ENCODE measurements at places on chromosomes 2 and 18.

- no peak for DNase-seq
Measured at GRCh38 chr2:20917719-20918572, 95.0 kb upstream of the LDAH start.

GRCh38 chr2:167940734-167941507, 306.5 kb downstream of the STK39 start:
- DNase-seq = no peak

DNA sequence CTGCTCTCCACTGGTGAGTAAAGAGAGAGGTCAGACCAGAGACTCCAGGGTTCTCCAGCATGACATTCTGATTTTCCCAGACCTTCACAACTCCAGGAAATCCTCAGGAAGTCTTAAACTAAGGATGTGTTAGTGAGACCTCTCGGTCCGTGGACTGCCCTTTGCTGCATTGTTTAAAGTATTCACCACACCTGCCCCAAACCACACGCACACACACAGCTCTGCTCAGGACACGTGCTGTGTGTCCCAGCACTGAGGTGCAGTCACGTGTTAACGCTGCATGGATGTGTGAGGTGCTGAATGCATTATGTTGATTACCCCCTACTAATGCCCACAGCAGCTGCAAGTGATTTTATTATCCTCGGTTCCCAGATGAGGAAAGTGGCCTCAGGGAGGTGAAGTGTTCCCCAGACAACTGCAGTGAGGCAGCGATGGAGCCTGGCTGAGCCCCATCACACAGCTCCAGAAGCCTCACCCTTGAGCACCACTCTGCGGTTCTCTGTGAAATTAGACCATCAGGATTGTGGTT, 68.4 kb downstream of the TRAPPC12 start:
- no peak for DNase-seq

GRCh38 chr2:107627164-107627563, 199.5 kb upstream of the RGPD4 start:
- DNase-seq = no peak

DNA sequence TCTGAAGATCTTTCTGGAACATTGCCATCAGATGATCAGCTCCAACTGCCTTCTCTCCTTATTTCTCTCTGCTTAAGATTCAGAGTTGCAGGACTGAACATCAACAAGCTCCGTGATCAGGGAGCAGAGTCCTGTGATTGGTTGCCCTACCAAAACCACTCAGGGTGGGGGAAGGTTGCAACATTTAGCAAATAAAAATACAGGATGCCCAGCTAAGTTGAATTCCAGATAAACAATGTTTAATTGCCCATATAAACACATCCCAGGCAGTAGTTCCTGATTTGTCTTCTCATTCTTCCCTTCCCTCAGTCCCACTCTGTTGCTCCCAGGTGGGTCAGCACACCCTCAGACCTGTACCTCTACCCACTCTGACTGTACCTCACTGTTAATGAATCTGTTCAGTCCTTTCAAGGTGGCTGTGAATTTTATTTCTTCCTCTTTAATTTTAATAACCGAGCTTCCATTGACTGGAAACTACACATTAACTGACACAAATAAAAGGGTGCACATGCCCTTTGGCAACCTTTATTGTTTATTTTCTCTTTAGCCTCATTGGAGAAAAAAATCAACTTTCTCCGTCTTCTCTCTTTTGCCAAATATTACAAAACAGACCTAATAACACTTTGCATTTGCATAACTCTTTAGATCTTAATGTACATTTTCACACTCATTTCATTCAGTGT, 167.1 kb upstream of the PKDCC start:
- no peak for DNase-seq

GRCh38 chr2:61443342-61444041, 27.4 kb downstream of the USP34 start:
- DNase-seq = no peak

DNA sequence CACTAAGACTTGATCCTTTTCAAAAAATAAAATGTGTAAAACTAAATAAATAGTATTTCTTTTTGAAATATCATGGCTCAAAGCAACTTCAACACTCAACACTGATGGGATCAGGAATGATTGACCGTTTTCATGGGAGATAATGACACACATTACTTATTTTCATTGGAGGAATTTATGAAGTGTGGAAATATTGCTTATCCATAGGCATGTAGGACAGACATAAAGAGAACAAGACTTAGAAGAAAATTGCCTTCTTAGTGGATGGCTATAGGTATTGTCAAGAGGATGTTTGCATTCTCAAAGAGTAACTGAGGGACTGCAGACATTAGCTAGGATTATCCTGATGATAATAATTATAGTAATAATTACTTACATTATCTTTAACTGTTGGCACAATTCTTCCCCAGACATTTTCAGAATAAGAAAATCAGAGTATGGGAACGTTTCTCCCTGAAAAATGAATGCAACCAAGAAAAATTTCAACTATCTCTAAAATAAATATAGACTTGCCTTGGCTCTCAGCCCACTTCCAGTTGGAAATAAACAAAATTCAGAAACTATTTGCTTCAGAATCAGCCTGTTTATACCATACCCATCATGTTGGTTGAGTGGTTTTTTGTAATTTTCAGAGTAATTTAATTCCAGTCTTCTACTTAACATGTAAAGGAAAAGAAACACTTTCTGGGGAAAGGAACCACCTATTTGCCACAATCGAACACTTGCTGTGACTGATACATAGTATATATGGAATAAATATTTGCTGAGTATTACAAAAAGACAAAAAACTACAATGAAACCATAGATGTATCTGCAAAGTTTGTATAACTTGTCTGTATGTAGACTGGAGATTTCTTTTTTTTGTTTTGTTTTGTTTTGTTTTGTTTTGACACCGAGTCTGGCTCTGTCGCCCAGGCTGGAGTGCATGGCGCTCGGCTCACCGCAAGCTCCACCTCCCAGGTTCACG, 165.7 kb downstream of the TMX3 start:
- no peak for DNase-seq

GRCh38 chr2:237625216-237625705, 2.1 kb upstream of the LRRFIP1 start:
- no peak for DNase-seq

DNA sequence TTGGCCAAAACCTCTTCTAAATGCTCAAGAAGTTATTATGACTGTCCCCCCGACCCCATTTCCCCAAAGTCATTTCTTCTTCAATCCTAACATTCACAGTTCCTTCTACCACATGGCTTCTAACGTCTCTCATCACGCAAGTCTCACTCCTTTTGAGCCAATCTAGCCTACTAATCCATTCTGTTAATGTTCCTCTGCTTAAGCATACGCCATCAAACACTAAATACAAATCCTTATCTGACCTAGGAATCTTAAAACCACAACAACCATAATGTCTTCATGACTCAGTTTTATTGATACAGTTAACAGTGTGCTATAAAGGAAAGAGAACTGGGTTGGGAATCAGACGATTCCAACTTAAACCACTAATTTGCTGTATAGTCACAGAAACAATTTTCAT, 23.9 kb downstream of the HNRNPLL start:
- no peak for DNase-seq

DNA sequence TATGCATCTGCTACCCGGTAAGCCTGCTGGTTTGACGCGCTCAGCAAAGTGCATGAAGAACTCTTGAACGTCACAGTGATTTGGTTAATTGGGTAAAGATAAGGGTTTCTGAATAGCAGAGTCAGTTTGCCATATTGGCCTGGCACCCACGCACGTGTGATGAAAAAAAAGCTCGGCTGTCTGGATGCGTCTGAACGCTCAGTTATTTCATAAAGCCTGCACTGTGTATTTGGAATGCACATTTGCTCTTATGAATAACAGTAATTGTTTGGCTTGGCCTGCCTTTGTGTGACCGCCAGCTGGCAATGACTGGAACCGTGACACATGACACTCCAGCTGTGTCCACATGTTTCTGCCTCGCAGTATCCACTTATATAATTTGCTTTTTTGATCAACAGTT, 129.2 kb upstream of the MEIS1 start:
- no peak for DNase-seq

Data from stimulated activated CD4-positive, alpha-beta T cell treated with anti-CD3 and anti-CD28 coated beads, Interleukin-2, amount 100 ng/mL, for 24 hours (primary cell).